ENCODE measurements at places on chromosomes 3 and 15.
A peak's percentile ranks its signal among the peaks of the same experiment; 100 is the strongest.

DNA sequence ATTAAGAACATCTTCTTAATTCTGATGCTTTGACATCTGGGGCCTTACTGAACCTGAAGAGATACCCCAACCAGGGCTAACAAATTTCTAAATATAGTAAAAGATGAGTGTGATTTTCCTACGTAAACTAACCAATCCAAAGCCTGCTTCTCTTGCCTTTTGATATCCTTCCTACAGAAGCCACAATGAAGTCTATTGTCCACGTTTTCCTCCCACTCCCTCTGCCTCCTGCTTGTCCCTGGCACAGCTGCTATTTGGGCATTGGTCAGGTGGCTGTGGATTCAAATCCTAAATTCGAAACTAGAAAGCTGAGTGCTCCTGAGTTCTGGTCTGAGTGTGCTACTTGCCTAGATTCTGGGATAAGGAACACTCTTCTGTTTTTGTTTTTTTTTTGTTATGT lies 17.4 kb upstream of the MKRN3 start:
- DNase-seq: no peak

- peak; percentile 48 for DNase-seq
Measured at GRCh38 chr15:51621936-51622603, 501 bp downstream of the DMXL2 start.

- DNase-seq: no peak
Measured at GRCh38 chr3:69357196-69357595, 28.7 kb downstream of the FRMD4B start.

- DNase-seq: peak; percentile 88
Measured at GRCh38 chr15:88375234-88375927, 91.8 kb downstream of the MRPL46 start.

- peak; percentile 32 for DNase-seq
Measured at GRCh38 chr3:152197451-152197850, 71.3 kb upstream of the MBNL1 start.

GRCh38 chr15:25439369-25439836 lies 579 bp upstream of the UBE3A start:
- DNase-seq: peak; percentile 9

DNA sequence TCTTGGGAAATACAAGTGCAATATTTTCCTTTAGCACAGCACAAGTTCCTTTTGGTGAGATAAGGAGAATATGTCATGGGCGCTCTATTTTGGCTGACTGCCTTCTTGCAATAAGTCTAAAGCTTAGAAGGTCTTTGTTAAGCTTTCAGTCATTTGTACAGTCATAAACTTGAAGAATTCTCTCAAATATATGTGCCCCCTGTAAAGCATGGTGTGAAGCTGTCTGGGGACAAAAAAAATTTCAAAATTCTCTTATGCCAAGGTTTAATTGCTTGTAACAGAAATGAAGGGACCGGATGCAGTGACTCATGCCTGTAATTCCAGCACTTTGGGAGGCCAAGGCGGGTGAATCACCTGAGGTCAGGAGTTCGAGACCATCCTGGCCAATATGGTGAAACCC lies 21.7 kb upstream of the ARID3B start:
- peak; percentile 25 for DNase-seq

Data from fibroblast of upper back skin (primary cell).